Sigmoid colon (tissue), 7 donors: ENCODE measurements at places on chromosomes 5 and 9.

GRCh38 chr5:155898284-155898683, 428.7 kb upstream of the SGCD start:
- no peak for DNase-seq

- DNase-seq: no peak
Observed at GRCh38 chr5:78602400-78602799, 46.2 kb downstream of the LHFPL2 start.

- no peak for DNase-seq
Observed at GRCh38 chr5:52743012-52743411, 44.7 kb upstream of the ITGA1 start.

- DNase-seq: no peak
Observed at GRCh38 chr5:76337953-76338451, 65.1 kb upstream of the IQGAP2 start.

- no peak for DNase-seq
Observed at GRCh38 chr9:124403246-124403645, 12.0 kb downstream of the PSMB7 start.

DNA sequence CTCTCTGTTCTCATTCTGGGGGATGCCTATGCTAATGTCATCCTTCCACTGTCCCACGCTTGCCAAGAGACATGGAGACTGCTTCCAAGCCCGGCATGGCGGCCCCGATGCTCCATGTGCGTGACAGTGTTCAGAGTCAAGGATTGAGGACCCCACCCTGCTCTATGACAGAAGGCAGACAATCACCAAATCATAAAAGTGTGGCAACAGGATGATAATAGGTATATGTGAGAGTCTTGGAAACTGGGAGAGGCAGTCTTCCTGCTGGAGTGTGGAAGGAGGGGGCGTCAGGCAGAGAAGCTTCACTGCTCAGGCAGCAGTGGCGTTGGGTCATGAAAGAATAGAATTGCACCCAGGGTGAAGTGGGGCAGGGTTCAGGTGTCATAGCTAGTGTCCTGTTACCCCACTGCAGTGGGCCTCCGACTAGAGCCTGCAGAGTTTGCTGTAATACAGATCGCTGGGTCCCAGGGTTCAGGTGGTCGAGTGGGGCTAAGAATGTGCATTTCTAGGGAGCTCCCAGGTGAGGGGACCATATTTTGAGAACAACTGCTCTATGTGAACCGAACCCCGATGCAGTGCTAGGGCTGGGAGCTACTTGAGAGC, 12.5 kb upstream of the GADD45G start:
- no peak for DNase-seq

- DNase-seq: no peak
Observed at GRCh38 chr5:33411498-33411897, 29.3 kb upstream of the TARS1 start.

DNA sequence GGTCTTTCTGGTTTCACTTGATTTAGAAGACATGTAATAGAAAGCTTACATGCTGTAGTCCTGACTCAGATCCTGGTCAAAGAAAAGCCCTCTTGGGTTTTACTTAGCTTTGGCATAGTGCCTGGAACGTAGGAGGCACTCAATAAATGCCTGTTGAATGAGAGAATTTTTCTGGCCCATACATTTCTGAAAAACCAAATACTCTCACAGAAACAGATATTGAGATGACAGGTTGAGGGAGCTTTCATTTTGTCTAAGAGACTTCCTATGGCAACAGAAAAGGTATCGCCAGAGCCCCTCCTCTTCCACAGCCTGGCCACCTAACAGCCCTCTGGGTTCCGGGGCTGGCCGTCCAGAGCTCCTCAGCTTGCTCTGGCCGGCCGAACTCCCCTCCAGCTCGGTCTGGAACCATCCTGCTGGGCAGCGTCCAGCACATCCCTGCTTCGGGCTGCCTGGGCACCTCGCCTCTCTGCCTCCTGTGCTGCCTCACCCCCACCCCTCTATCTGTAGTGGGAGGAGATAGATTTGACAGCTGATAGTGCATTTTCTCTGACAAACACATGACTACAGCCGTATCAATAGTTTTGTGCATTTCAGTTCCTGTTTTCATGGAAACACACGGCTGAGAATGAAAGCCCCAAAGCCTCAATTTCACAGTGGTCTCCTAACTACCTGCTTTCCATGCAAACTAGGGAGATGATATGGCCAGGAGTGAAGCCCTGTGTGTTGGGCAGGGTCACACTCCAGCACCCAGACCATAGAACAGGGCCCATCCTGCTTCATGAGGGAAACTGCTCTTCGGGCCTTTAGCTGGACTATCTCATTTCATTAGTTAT, 1.1 kb downstream of the IL4 start:
- DNase-seq: no peak

GRCh38 chr9:124411514-124412227, 3.6 kb downstream of the PSMB7 start:
- DNase-seq: no peak

DNA sequence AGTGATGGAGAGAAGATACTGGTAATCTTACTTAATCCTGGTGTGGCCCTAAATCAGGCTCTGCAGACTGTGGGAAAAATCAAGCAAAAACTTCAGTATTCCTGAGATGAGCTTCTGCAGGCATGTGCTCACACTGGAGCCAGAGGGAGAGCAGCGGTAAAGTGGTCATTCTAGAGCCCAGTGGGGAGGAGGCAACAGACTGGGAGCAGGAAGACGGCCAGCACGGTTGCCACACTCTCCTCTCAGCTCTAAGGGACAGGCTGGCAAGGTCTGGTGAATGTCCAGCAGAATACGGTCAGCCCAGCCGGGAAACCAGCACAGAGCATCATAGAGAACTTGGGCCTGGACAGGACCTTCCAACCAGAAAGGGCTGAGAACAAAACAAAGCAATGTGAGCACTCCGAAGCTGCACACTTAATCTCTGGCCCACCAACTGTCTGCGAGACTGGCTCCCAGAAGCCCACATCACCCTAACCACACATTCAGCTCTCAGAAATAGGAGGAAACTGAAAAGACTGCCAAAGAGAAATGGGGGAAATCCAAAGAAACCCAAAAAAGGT, 30.3 kb downstream of the MED27 start:
- no peak for DNase-seq

- no peak for DNase-seq
Observed at GRCh38 chr5:149054416-149054815, 8.4 kb downstream of the SH3TC2 start.

- no peak for DNase-seq
Observed at GRCh38 chr5:167709625-167710024, 581.8 kb upstream of the WWC1 start.

- no peak for DNase-seq
Observed at GRCh38 chr5:170466988-170467707, 36.7 kb upstream of the KCNIP1 start.

DNA sequence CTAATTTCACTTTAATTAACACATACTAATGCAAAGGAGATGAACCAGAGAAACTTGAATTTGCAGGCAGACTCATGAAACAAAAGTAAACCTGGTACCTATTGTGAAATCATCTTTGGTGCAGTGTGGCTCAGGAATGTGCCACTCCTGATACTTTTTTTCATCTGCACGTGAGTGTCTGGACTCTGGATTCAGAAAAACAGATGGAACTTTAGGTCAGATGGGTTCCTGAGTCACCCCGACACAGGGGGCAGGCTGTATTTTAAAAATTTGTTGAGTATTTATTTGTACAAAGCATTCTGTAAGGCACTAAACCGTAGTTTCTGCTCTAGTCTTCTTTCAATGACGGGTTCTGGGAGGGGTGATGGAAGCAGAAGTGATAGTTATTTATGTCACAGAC, 52.2 kb upstream of the TUT7 start:
- DNase-seq: no peak

- DNase-seq: no peak
Observed at GRCh38 chr9:133424187-133424586, 2.0 kb downstream of the ADAMTS13 start.

DNA sequence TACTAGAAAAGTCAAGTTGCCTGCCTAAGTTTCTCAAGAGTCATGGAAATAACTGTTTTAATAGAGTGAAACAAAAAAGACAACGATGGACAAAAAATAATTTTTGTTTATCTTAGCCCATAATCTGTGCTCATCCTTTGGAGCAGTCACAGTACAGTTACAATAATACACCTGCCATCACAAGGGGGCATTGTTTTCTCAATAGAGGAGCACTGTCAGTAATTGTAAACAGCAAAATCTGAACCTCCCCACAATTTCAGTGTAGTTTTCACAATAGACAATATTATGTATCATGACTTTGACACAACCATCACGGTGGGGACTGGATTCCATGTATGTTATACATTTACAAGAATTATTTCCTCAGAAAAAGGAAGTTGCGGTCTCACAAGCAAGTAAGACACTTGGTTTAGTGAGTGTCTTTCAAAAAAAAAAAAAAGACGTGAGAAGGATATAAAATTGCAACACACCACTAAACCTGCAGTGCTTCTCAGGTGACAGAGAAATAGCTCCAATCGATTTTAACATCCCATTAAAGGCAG, 586.3 kb downstream of the PTPRD start:
- no peak for DNase-seq

DNA sequence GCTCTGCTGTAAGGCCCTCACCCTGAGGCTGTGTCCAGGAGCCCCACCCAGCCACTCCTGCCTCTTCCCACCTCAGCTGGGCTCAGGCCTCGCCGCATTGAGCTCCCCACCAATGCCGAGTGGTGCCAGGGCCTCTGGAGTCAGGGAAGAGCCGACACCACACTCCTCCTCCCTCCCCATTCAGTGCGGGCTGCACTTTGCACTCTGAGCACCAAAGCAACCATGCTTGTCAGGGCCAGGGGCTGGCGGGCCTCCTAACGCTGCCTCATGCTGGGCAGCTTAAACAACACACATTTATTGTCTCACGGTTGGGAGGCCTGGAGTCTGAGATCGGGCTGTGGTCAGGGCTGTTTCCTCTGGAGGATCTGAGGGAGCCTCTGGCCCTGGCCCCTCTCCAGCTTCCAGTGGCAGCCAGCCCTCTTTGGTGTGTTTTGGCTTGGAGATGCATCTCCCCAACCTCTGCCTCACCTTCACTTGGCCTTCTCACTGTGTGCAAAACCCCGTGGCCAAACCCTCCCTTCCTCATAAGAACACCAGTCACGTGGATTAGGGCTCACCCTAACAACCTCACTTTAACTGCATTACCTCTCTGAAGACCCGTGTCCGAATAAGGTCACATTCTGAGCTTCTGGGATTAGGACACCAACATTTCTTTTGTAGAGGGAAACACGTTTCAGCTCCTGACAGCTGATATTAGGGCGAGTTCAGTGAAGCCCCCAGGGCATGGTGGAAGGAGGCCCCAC, 157.8 kb downstream of the MED10 start:
- no peak for DNase-seq

GRCh38 chr5:178630951-178631350, 4.1 kb upstream of the CLK4 start:
- DNase-seq: no peak

GRCh38 chr5:124665625-124666024, 80.8 kb downstream of the ZNF608 start:
- no peak for DNase-seq

GRCh38 chr9:102355982-102356381, 617.5 kb upstream of the GRIN3A start:
- DNase-seq: no peak

- DNase-seq: no peak
Observed at GRCh38 chr9:33164138-33164809, 2.9 kb downstream of the B4GALT1 start.

DNA sequence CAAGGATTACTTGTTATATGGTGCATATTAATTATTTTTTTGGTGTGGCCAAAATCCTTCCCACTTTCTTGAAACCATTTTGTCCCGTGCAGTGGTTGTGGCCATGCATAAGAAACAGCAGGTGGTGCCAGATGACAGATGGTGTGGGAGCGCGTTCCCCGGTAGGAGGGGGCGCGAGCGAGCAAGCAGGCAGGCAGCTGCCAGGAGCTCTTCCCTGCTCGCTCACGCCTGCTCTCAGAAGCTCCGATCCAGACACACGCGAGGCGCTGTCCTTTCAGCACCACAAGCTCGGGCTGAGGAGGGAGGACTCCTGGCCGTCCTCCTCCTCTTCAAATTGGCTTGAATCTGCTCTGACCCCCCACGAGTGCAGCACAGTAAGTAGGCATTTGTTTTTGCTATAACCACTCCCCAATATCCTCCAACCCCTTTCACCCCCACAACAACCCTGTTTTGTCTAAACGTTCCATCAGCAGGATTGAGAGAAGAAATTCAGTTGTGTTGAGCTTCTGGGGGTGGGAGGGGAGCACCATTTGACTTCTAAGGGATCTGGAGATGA, at the start of gene NSG2:
Gene NSG2 (plus strand): TSS at position 237 of the 556 bp plus-strand sequence. CDS start 1,050 bp downstream, outside the sequence.
- DNase-seq: no peak

- no peak for DNase-seq
Observed at GRCh38 chr9:86940774-86941173, 6.5 kb downstream of the GAS1 start.

DNA sequence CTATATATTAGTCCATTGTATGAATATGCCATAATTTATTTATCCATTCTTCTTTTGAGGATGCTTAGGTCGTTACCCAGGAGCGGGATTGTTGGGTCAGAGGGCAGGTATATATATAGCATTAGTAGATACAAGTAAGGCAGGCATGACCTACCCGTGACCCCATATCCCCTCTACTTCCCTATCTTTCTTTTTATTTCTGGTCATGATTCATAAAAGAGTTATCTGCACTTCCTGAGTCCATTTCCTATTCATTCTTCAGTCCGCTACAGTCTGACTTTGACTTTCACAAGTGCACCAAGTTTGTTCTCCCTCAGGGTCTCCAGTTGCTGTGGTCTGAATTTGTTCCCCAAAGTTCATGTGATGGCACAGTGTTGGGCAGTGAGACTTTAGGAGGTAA, 6.9 kb downstream of the RHOBTB3 start:
- DNase-seq: no peak

DNA sequence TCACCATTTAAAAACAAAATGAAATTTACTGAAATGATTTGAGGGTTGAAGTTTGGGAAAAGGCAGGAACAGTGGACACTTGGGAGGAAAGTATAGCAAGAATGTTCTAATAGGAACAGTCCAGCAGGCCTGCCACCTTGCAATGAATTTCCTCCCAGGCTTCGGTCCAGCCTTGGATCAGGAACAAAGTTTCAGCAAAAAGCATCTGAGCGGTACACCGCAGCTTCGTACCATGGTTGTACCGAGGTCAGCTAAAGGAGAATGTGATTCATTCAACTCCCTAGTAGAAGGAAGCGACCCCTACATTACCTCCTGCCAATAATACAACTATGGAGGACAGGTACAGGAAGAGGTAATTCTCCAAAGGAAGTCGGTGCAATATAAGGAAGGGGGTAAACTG, 111.4 kb downstream of the ENC1 start:
- no peak for DNase-seq

DNA sequence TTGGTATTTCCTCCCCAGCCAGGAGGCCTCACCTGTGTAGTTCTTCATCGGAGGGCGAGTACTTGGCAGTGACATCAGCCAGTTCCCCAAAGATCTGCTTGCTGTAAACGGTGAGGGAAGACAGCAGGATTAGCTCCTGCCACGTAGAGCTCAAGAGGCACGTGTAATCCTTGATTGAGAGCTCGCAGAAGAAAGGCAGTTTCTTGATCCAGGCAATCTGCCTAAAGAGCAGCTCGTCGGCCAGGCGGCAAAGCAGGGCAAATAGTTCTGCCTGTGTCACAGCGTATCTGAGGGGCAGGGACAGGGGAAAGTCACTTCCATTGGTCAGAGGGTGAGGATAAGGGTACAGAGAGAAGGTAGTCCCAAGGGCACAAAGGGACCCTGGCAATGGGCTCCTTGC, 28.6 kb upstream of the NR5A1 start:
- DNase-seq: no peak

- DNase-seq: no peak
Observed at GRCh38 chr9:111821006-111821528, 26.3 kb upstream of the SHOC1 start.
